ENCODE measurements at places on chromosomes 16 and 17.

DNA sequence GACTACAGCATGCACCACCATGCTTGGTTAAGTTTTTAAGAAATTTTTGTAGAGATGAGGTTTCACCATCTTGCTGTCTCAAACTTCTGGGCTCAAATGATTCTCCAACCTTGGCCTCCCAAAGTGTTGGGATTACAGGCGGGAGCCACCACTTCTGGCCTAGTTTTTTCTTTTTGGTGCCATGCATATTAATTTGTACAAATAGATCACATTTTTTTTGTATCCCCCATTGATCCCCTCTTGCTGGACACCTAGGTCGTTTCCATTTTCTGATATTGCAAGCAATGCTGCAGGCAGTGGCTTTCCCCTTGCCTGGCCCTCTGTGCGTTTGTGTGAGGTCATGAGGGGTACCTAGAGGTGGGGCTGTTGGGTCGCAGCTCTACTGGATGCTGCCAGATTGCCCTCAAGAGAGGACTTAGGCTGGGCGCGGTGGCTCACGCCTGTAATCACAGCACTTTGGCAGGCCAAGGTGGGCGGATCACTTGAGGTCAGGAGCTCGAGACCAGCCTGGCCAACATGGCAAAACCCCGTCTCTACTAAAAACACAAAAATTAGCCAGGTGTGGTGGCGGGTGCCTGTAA lies 23.8 kb downstream of the RAP1GAP2 start:
- DNase-seq: no peak

- DNase-seq: no peak
Measured at GRCh38 chr17:46977348-46977747, 1.7 kb downstream of the RPRML start.

DNA sequence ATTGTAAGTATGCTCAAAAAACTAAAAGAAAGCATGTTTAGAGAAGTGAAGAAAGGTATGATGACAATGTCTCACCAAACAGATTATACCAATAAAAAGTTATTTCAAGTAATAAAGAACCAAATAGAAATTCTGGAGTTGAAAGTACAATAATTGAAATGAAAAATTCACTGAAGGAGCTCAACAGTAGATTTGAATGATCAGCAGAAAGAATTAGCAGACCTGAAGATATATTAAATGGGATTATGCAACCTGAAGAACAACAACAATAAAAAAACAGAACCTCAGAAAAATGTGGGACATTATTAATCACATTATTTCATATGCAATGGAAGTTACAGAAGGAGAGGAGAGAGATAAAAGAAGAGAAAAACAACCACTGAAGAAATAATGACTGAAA lies 57.6 kb downstream of the ABCA8 start:
- DNase-seq: no peak

GRCh38 chr17:72661116-72661944 lies 431.2 kb downstream of the SLC39A11 start:
- no peak for DNase-seq

Measured in suppressor macrophage (primary cell).